ENCODE measurements at places on chromosomes 5 and 9.

DNA sequence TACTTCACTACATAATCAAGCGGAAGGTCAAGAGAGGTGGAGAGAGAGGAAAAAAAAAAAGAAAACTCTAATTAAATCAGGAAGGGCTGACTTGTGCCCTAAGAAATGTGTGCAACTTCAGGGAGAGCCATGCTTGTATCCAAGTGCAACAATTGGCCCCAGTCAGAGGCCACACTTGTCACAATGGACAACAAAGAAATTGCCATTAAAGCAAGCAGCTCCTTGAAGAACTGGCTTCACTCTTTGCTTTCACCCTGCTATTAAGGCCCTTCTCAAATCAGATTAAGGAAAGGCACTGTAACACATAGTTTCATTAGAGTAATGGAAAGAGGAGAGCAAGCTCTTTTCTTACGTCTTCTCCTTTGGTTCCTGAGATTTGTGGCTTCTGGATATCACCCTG, 480.9 kb upstream of the WWC1 start:
- DNase-seq: no peak

DNA sequence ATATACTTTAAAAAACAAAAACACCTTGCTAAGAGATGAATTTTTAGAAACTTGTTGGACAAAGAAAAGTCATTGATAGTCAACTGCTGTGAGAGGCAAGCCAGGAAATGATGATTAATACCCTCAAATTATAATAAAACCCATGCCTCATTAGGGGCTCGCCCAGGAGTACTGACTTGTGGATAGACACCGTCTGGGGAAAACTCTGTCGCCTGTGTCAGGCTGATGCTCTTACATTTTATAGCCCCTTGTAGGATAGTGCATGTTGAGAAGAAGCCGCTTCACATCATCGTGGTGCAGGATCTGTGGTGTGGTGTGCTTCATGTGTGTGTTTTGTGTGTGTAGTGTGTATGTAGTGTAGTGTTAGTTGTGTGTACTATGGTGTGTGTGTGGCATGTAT, 39.1 kb downstream of the SYK start:
- peak; percentile 60 for DNase-seq

DNA sequence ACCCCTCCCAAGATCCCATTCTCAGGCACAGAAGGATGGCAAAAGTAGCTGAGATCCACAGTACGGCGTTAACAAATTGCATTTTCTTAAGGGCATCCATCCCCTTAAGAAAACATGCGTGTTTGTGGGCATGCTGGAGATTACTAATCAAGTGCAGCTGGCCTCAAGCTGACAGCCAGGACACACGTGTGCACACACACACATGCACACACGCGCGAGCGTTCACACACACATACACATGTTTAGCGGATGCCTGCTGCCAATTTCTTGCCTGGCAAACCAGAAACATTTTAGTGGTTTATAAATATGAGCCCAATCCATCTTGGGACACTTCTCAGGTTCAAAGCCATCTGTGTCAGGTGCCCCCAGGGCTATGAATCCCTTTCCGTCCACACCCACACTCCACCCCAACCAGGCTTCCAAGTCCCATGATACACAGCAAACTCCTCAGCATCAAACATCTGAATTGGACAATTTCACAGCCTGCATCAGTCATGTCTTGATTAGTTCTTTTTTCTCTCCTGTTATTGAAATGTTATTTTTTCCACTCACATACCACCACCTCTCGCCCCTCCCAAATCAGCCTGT, 23.5 kb upstream of the SMIM23 start:
- no peak for DNase-seq

DNA sequence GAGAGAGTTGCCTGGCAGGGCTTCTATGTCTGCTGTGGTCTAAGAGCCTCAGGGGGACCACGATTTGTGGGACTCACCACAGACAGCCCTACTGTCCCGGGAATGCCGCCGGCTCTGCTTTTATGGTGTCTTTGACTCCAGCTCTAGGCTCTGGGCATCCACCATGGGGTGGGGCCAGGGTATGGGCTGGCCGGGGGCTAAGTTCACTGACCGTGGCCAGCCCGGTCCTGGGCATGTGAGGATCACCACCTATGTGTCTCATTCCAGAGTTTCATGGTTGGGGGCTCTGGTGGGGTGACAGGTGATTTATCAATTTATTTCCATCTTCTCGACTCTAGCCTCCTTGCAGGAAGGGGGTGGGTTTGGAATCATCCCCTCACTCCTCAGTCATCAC, 139.4 kb downstream of the GADD45G start:
- DNase-seq: no peak

GRCh38 chr5:39799242-39799641, 374.5 kb upstream of the DAB2 start:
- DNase-seq: no peak

DNA sequence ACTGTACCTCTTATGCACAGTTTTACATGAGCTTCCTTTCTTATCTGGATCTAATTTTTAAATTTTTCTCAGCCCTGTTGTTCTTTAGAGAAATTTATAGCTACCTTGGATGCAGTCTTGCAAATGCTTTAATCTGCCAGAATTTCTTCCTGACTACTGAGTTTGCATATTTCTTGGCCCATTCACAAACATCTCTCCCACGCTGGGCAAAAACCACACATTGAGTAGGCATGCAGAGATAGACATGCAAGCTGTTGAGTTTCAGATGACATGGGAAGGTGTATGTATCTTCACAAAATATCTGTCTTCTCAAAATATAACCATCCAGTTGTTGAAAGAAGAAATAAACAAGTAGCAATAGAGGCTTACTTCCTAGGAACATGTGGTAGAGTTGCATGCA, 101.2 kb downstream of the PARP8 start:
- DNase-seq: no peak

- DNase-seq: no peak
Measured at GRCh38 chr5:27830546-27830945, 792.2 kb upstream of the CDH9 start.

DNA sequence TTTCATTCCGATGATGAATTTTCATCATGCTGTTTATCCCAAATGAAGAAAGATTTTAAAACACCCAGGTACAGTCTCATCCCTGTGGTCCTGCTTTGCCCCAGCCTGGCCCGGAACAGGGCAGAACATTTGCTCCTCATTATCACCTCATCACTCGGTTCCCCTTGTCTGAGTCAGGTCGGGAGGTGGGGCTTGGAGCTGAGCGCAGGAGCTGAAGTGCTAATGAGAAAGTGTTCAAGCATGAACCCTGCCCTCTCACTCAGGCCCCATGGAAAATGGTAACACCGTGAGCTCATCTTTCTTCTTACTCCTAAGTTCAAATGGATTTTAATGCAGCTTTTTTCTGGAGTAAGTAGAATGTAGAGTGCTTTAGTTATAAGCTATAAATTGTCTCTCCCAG, 466.2 kb downstream of the KDM4C start:
- DNase-seq: no peak

GRCh38 chr5:132050661-132051552, 9.5 kb upstream of the IL3 start:
- no peak for DNase-seq

DNA sequence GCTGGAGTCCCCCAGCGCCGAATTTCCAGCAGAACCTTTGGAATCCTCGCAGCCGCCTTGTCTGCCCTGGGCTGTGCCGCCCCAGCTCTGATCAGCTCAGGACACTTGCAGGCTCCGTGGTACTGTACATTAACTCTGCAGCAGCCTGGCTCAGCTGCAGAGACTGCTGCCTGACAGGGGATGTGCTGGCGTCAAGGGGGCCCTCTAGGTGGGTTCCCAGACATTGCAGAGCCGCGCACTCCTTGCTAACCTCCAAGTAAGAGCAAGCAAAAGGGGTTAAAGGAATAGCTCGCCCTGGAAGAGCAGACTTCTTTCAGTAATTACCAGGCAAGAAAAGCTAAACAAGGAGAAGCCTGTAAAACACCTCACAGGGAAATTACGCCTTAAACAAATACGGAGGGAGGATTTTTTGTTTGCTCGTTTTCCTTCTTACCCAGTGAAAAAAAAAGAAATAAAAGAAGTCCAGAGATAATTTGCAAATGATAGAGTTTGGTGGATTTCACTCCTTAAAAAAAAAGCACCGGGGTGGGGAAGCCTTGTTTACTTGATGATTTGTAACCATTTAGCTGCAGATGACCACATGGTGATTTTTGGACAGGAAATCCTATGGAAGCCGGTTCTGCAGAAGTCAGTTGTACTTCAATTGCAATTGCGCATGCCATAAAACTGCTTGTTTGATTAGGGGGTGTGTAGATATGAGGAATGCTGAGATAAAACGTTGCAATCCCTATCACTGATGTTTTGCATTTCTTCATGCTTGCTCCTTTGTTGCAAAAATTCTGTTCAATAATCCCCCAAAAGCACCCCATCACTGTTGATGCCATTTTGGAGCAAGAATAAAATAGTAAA, 305.8 kb downstream of the PDE4D start:
- peak; percentile 84 for DNase-seq

DNA sequence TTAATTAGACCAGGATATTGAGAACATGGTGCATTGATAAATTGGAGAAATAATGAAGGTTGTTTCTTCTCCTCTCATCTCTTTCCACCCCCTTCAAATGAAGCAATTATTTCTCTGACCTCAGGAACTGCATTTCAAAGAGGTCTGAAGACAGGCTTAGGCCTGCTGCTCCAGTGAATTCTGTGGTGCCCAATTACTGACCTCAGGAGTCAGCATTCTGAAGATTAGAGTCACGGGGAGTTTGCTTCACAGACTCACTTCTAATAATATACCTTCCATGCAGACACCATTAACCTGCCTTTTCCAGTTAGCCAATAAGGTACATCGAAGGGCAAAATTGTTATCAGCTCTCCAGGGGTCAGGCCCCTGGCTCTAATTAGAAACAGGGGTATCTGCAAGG, 270.9 kb downstream of the GAS1 start:
- DNase-seq: no peak

GRCh38 chr5:156922207-156922792, 40.7 kb downstream of the TIMD4 start:
- DNase-seq: no peak

DNA sequence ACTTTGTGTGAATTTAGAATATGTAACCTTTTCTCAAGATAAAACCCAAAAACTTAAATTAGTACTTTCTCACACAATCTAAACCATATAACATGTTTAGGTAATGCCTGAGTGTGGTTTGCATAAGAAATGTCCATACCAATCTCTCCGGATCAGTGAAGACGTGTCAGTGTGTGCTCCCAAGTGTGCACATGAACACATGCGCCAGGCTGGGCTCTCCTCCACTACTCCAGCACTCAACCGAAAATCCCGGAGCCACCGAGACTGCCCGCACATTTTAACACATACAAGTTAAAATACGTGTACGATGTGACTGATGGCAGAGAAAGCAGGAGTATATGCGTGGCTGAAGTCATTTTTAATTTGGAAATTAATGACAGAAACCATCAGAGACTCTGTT, 658.4 kb downstream of the EFNA5 start:
- no peak for DNase-seq

GRCh38 chr9:136994888-136995230, 1.5 kb downstream of the CLIC3 start:
- no peak for DNase-seq

DNA sequence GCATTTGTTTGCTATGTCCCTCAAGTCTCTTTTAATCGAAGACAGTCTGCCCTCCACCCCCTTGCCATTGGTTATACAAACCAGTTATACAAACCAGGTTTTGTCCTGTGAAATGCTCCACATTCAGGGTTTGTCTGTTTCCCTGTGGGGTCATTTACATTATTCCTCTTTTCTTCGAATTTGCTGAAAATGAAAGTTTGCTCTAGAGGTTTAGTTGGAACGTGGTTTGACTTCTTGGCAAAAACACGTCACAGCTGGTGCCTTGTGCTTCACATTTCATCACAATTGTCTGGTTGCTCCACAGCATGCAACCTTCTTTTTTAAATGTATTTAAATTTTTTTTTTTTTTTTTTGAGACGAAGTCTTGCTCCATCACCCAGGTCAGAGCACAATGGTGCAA, 4.2 kb upstream of the HAVCR2 start:
- DNase-seq: peak; percentile 34

GRCh38 chr9:15272377-15272928, 34.6 kb downstream of the TTC39B start:
- no peak for DNase-seq

DNA sequence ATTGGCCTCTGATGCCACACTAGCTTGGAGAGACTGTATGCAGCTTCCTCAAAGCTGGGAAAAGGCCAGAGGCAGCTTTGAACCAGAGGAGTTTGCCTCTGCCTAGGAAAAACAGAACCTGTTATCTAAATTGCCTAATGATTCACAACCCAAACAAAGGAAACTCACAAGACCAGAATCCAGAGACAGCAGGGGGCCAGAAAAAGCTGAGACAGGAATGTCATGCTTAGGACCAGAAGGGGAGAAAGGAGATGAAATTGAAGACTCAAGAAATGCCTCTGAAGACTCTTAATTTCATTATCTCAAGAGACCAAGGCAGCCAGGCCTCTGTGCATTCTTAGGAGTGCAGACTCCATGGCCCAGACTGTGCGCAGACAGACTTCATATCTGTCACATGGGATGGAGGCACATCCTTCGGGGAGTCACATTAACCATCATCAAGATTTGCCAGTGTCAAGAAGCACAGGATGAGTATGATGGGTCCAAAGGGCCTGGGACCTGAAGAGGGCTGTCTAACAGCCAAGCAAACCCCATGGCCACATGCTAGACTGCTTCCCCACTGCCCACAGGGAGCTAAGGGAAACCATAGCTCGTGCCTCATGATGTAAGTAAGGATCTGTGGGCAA, 57.3 kb downstream of the ARSB start:
- DNase-seq: peak; percentile 24

DNA sequence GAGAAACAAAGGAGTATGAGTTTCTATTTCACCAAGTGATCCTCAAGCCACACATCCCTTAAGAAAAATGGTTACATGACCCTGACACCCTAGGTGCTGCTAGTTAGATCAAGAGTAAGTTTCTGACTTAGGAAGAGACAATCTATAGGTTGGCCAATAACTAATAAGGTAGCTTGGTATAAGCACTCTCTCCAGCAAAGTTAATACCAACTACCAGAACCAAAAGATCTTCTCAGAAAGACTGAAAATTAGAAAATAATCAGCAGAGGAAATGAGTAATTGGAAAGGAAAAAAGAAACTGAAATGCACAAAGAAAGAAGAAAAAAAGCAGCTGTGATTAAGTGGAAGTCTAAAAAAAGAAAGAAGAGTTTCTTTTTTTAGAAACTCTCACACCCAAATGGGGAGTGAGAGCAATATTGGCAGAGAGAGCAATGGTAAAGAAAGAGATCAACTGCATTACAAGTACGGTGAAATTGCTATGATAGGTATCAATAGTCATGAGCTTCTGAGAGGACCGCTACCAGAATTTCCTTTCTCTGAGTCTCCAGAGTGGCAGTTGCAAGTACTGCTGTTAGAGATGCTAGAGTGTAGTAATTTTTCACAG, 195.5 kb downstream of the TMEM167A start:
- no peak for DNase-seq

GRCh38 chr5:147935032-147935431, 28.7 kb upstream of the C5orf46 start:
- DNase-seq: peak; percentile 52

GRCh38 chr9:121499427-121500164, at the start of gene GGTA1:
GGTA1 (minus strand) TSS chr9:121499844; CDS start chr9:121467922, 31,922 bp downstream.
- DNase-seq: peak; percentile 19

GRCh38 chr5:74951865-74952264, 85.7 kb upstream of the FAM169A start:
- DNase-seq: no peak

GRCh38 chr9:72473474-72474261, 47.7 kb upstream of the TMC1 start:
- DNase-seq: no peak

Measured in spinal cord (tissue), 10 donors.